Stimulated activated CD8-positive, alpha-beta memory T cell treated with anti-CD3 and anti-CD28 coated beads, Interleukin-2, amount 100 ng/mL, for 48 hours (primary cell): ENCODE measurements at places on chromosomes 6 and 20.

- no peak for DNase-seq
Measured at GRCh38 chr20:63323357-63323981, 30.5 kb downstream of the COL20A1 start.

DNA sequence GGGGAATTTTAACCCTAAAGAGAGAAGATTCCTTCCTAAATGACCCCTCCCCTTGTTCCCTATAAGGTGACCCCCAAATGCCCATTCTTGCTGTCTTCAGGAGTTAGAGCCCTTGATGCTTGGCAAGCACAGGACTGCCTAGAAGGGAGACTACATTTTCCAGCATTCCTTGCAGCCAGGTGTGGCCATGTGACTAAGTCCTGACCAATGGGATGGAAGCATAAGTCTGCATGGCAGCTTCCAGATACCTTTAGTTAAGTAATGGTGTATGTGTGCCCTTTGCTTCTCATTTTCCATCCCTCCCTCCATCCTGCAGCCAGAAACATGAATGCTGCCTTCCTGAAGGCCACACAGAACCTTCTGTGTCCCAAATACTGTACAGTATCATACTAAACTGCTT, 5.5 kb downstream of the BFSP1 start:
- no peak for DNase-seq

DNA sequence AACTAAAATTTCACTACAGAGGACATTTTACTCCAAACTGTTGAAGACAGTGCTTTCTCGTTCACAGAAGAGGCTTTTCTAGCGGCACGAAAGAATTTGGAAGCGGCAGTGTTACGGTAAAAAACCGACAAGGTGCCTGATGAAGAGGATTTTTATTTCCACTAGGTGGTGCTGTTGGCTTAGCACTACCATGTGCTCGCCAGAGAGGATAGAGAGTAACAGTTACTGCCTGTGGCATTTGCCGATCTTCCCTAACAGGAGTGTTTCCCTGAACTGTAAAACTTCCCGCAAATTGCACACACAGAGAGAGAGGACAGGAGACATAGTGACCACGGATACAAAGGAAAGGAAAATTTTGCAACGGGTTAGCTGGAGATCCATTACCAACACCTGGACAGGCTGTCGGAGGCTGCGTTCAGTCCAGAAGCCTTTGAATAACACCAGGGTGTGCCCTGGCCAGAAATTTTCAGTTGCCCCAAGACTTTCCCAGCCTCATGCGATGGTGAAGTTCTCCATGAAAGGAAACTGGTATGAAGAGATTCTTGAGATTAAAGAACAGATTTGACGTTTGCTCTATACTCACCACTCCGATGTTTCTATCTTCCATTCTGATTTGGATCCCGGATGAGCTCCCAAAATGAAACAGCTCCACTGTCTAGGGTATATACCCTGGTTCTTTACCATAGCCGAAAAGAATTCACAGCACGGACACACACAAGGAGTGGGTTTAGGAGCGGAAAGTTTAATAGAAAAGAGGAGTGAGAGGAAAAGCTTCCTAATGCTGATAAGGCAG, 48.1 kb downstream of the HLA-DPB1 start:
- DNase-seq, result no peak

DNA sequence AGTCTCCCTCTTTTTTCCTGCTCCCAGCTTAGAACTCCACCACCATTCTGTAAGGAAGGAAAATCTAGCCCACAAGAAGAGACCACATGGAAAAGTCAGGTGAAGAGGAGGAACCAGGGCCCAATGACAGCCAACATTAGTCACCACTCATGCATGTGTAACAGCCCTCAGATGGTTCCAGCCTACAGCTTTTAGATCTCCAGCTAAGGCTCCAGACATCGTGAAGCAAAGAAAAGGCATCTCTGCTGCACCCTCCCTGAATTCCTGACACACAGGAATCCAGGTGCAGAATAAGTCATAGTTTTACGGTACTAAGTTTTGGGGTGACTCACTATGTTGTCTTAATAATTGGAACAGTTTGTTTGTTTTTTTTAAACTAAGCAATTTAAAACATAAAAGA, 25.5 kb downstream of the DCDC2 start:
- DNase-seq, result no peak

DNA sequence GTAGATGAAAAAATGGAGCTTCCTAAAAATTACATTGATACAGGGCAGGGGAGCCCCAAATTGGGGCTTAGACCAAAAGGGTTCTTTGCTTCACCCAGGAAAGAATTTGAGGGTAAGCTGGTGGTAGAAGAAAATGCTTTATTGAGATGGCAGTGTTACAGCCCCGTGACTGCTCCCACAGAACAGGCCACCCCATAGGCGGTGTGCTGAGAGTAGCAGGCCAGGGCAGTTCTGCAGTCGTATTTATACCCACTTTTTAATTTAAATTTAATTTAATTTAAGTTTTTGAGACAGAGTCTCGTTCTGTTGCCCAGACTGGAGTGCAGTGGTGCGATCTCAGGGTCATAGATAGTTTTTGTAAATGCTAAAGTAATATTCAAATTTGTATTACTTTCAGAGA, 265.0 kb downstream of the CDH26 start:
- DNase-seq, result no peak

DNA sequence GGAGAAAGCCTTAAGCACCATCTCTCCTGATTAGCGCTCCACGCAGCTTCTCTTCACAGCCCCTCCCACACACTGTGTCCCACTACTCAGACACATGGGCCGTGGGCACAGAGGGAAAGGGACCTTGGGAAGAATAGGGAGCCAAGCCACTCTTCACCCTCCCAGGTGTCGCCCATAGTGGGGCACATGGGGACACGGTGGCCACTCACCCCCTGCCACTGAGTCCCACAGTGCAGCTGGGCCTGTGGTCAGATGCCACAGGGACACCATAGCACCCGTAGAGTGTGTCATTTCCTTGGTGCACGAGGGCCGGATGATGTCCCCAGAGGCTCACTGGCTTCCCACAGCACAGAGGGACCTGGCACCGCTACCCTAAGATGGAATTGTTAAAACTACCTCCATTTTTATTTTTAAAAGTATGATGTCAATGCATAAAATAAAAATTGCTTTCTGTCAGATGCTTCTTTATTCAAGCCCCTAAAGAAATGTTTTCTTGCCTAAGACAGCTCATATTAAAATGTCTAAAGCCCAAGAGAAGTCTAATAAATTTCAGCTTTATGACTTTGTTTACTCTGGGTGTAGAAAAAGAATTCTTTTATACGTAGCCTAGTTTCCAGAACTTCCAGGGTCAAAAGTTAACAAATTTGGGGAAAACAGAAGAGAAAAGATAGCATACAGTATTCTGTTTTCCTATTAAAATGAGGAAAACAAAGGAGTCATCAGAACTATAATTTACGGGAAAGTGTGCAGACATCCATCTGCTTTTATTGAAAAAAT, 191.0 kb upstream of the SNX9 start:
- DNase-seq, result no peak

GRCh38 chr6:35722121-35722761, 14.6 kb upstream of the ARMC12 start:
- DNase-seq, result no peak
